ENCODE measurements at places on chromosomes 5 and 9.

DNA sequence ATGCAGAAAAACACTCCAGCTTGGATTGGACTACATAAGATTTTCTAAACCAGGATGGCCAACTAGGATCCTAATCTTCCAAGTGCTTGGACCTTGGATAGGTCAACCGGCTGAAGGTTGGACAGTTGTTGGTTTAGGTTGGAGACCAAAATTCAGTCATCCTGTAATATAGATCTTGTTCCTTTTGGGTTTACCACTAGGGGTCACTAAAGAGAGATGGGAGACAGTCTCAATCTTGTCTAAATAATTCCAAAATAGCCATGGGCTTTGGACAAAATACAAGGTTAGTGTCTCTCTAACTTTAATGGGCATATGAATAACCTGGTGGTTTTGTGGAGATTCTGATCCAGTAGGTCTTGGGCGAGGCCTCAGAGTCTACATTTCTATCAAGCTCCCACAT is 148.7 kb upstream of the ERCC6L2 start:
- DNase-seq, result peak; percentile 93

DNA sequence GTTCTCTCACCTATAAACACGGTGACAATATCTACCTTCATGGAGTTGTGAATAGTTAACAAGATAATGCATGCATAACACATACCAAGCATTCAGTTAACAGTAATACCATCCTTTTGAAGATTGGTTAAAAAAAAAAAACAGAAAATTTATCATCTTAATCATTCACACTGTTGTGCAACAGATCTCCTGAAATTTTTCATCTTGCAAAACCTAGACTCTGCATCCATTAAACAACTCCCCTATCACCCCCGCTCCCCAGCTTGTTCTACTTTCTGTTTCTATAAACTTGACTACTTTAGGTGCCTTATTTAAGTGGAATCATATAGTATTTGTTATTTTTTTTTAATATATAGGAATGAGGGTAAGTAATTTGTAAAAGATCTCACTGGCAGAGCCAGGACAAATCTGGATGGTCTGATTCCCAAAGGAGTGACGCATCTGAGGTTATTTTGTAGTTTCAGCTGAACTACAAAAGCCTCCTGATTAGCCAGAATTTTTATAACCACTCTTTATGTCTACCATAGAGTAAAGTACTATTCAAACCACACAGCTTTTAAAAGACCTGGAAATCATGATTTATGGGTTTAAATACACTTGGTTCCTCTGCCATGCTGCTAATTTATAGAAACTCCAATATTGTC is 93.0 kb downstream of the FANCC start:
- DNase-seq, result no peak

DNA sequence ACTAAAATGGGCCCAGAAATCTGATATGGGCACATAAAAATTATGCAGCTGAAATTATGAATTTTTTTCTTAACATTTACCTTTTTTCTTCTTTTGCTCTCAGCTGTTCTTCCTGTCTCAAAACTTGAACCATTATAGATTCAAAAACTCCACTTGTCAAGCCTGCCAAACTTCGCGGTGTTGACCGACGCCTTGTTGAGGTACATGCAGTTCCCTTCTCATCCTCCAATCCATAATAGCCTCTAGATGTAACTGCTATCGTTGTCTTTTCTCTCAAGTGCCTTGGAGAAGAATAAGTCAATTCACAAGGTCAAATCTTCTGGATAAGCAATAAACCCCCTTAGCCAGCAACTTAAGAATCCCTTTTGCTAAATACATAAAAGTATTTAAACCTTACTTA is 27.2 kb downstream of the RANBP6 start:
- DNase-seq, result no peak

- no peak for DNase-seq
Measured at GRCh38 chr5:89289604-89290003, 406.6 kb upstream of the MEF2C start.

GRCh38 chr9:34996181-34996904 is 6.8 kb downstream of the DNAJB5 start:
- no peak for DNase-seq

- DNase-seq, result peak; percentile 58
Measured at GRCh38 chr5:43658509-43658908, 55.5 kb downstream of the NNT start.

- no peak for DNase-seq
Measured at GRCh38 chr5:126972062-126972895, 58.1 kb downstream of the MARCHF3 start.

GRCh38 chr9:110156902-110157301 is 51.1 kb downstream of the C9orf152 start:
- peak; percentile 81 for DNase-seq

DNA sequence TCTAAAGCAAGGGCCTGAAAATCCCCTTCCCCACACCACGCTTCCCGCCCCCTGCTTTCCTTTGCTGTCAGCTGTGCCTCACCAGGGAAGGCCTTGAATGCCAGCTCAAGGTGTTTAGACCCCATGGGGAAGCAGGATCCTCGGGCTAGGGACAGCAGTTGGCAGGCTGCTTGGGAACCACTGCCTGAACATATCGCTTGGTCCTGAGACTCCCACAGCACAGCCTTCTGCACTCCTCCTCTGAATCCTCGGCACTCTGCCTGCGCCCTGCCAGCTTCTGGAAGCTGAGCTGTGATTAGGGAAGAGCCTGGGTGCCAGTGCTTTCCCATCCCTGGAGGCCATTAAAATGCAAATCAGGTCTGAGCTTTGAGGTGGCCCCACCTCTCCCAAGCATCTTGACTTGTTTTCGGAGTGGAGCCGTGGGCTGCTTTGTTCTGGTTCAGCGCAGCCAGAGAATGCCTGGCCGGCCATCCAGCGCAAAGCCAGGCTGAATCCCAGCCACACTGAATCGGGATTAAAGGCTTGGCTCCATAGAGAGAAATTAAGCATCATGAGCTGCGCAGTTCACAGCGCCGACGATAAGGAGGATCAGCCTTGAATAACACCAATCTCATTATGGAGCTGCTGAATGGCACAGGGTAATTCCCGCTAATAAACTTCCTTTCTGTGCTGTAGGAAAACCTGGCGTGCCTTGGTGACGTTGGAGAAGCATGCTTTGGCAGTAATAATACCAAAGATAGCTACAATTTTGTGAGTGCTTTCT is 40.0 kb downstream of the AMBP start:
- DNase-seq, result peak; percentile 41

All from osteoblast (primary cell).